ENCODE measurements at places on chromosomes 6 and 20.
A peak's percentile ranks its signal among the peaks of the same experiment; 100 is the strongest.

DNA sequence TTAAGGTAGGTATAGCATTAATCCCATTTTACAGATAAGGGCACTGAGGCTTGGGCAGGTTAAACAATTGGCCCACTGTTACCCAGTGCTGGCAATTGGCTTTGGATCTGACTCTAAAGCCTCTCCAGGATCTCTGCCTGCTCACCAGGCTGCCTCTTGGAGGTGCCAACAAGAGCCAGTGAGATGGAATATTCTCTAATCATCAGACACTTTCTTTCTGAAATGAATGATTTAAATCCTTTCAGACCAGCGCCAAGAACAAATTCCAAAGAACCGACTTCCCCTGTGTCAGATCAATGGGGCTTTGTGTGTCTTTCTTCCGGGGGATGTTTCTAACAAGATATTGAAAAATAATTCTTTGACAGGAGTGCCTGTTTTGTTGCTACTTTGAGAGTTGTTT, 23.6 kb downstream of the CYP39A1 start:
- DNase-seq, result no peak

DNA sequence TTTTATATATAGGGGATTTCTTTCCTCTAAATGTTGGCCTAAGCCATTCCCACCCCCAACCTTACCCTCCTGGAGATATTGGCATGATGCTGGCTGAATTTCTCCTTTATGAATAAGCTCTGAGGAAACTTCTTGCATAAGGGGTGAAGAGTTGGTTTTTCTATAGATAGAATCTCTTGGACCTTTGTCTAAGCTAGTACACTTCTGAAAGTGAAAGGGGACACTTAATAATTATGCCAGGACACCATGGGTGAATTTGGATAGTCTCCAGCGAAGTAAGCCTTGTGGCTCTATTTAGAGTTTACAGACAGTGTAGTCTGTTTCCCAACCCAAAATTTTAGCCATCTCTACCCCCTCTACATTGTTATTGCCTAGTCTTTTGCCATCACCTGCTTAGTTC, 27.1 kb upstream of the FABP7 start:
- DNase-seq, result no peak

DNA sequence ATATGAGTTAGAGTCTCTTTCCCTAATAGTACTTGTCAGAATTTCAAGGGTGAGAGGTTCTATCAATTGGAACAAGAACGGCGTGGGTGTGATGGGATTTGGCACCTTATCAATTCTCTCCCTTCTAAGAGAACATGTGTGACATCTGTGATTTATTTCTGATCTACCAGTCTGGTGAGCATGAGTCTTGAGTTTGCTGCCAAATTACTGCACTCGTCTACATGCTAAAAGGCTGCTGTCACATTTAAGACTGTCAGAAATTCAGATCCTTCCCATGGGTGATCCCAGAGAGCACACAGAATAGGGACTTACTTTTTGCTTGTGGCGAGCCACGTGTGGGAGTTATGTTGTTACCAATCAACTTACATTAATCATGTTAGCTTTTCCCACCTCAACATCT, 370.2 kb upstream of the SASH1 start:
- no peak for DNase-seq

GRCh38 chr6:166497087-166497899, 89.2 kb downstream of the RAMACL start:
- DNase-seq, result no peak

GRCh38 chr6:124888581-124889371, 73.5 kb upstream of the RNF217 start:
- no peak for DNase-seq

DNA sequence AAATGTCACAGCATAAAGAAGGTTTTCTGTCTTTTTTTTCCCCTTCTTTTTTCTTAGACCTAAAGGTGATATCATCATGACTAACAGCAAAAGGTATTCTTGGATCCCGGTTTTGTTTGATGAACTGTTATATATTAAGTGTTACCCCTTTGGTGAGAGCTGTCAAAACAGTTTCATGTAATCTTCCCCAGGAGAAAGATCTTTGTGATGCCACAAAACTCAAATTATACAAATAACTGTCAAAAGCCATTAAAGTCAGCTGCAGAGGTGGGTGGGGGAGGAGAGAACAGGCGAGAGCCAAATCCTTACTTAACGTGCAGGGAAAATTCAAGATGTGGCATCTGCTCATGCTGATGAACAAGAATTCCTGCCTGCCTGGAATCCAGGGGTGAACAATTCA, 258.2 kb downstream of the BMP7 start:
- no peak for DNase-seq

DNA sequence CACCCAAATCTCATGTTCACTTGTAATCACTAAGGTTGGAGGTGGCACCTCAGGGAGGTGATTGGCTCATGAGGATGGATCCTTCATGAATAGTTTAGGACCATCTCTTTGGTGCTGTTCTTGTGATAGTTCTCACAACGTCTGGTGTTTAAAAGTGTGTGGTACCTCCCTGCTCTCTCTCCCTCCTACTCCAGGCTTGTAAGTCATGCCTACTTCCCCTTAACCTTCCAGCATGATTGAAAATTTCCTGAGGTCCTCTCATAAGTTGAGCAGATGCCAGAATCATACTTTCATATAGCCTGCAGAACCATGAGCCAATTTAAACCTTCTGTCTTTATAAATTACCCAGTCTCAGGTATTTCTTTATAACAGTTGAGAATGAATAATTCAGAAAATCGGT, 16.6 kb downstream of the HLA-A start:
- DNase-seq, result no peak

GRCh38 chr20:50331469-50332363, 141.1 kb downstream of the CEBPB start:
- no peak for DNase-seq

GRCh38 chr6:127554435-127555006, 22.5 kb upstream of the C6orf58 start:
- no peak for DNase-seq

- no peak for DNase-seq
These were observed 84.3 kb upstream of the ESR1 start for GRCh38 chr6:151723152-151723551.

DNA sequence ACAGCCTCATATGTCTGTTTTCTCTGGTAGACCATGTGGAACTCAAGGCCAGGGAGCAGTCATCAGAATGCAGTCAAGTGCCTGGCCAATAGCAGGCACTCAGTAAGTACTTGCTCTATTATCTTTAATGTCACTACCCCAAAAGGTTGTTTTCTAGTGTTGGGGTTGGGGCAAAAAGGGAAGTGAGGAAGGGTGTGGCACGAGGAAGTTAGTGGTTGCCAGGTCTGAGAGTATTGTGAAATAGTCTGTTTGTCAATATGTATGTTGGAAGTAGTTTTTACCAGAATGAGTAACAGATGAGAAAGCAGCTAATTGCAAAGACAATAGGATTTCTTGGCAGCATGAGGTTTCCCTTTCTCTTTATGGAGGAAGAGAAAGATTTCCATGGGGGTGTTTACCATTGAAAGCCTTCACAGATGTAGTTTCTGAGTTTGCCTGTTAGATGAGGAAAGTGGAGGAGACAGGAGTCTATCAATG, 59.5 kb upstream of the ARMH2 start:
- DNase-seq, result peak; percentile 81

DNA sequence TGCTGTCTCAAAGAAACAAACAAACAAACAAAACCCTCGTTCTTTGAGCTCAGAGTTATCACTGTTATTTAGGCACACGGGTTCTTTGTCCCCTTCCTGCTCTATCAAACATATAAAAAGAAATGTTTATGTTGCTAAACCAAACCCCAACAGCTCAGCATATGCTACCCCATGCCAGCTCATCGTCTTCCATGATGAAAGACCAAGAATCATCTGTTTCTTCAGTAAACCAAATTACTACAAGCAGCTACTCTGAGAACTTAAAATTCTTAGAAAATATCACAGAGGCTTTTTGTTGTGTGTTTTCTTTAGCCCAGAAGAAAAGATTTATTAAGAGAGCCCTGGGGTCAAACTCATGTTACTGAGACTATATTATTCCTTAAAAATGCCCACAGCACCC, 4.7 kb downstream of the TRERF1 start:
- DNase-seq, result no peak

GRCh38 chr20:24629668-24630067, 160.2 kb downstream of the SYNDIG1 start:
- no peak for DNase-seq

- DNase-seq, result no peak
These were observed 36.9 kb downstream of the CCN2 start for GRCh38 chr6:131914234-131914633.

GRCh38 chr6:38194589-38194988, 375.1 kb downstream of the ZFAND3 start:
- DNase-seq, result no peak

DNA sequence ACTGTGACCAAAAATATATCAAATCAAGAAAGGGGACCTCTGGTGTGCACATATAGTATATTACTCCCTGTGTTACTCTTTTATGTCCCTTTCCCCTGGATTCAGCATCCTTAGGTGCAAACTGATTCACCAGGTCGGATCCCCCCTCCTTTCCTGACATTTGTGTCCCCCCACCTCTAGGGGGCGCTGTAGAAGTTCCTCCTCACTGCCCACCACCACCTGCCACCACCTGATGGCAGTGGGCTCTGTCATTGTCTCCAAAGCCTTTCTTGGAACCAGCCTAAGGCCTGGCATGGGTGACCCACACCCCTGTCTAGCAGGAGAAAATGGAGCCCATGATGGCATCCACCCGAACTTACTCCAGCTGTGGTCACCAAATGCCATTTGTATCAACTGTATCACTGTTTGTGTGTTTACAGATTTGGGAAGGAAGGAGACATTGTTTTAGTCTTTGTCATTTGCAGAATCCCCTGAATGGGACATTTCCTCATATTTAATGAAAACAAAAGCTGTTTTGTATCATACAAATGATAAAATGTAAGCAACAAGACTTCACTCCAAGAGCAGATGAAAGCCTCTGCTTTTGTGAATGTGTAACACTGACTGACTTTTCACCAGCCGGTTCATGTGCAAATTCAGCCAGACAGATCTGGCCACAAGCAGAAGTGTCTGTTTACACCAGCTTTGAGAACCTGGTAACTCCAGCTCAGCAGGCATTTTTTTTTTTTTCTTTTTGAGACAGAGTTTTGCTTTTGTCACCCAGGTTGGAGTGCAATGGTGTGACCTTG, 66.2 kb downstream of the ARMC2 start:
- peak; percentile 37 for DNase-seq

DNA sequence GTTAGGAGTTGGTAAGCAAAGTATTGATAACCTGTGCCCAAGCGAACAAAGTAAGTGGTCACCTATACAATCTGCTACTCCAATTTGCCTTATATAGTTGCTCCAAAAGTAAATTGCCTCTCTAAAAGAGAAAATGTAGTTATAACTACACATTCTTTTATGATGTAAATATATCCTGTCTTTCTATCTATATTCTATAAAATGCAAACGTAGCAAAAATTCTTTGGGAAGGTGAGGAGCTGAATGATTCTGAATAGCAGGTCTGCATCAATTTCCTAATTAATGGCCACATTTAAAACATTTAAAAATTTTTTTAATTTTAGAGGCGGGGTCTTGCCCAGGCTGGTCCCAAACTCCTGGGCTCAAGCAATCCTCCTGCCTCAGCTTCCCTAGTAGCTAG, 64.2 kb upstream of the ASIP start:
- DNase-seq, result no peak

- no peak for DNase-seq
These were observed 30.4 kb downstream of the ZC3H12D start for GRCh38 chr6:149454346-149454848.

DNA sequence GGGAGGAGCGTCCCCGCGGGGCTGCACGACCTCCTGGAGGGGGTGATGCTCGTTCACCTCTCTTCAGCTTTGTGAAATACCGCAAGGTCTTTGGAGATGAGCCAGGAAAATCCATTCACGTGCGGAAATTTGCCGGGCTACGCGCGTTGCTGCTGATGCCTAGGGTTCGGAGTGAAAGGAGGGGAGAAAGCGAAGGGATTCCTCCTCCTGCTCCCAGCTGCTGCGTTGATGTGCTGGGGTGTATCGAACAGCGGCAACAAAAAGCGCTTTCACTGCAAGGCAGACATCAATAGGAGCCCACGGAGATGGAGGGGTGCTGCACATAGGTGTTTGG, 391 bp upstream of the B3GAT2 start:
- no peak for DNase-seq

- peak; percentile 38 for DNase-seq
These were observed 670 bp upstream of the COL11A2 start for GRCh38 chr6:33192671-33193602.

DNA sequence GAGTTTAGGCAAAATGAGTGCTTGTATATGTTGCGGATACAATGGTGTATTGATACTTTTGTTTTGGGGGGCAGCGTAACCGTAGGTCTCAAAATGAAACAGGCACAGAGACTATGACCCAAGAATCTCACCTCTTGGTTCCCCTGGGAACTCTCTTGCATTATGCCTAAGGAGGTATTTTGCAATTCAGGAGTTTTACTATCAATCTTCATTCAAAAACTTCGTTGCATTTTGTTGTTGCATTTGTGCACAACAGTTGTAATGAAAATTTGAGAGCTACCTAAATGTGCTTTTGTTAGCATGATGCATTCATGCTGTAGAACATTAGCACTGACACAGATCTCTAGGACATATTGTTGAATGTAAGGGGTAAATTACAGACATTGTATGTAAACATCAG, 18.2 kb downstream of the VTA1 start:
- DNase-seq, result no peak

- DNase-seq, result no peak
These were observed 897.4 kb upstream of the CITED2 start for GRCh38 chr6:140271759-140272377.

GRCh38 chr6:105094133-105094640, 85.6 kb downstream of the POPDC3 start:
- DNase-seq, result no peak

DNA sequence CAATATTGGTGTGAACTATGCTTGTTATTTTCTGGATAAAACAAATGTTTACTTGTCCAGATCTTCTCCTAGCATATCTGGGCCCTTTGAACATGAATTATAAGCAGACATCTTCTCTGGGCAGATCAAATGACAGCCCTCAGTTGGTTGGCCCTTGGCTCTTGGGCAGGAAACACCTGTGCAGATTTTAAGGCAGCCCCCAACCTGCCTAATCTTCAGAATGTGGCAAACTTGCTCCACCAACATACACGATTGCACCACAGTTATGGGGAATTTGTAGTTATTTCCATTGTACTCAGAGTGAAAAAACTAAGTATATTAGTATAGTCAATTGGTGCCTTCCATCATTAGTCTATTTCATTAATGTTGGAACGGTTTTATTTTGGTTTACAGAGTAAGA, 94.9 kb upstream of the KCNK16 start:
- DNase-seq, result no peak

- no peak for DNase-seq
These were observed 190.5 kb upstream of the HEY2 start for GRCh38 chr6:125558907-125559306.

All from CD4-positive, alpha-beta T cell treated with Interleukin-15 for 1 hour (primary cell).